Left lobe of liver (tissue), 2 donors: ENCODE measurements at places on chromosomes 3 and 15. TPM values are rescaled to one million over a fixed set of nuclear protein-coding genes. Genes with fewer than 3 reads are reported as not detected.

HYAL1 gene
- 140 TPM for total RNA-seq

GRCh38 chr3:194046995-194047645 lies 88.8 kb upstream of the HES1 start:
- peak; percentile 95 for DNase-seq

GRCh38 chr15:40128766-40129660 lies 20.3 kb upstream of the BMF start:
- no peak for DNase-seq

GRCh38 chr15:60424006-60424405 lies 26.2 kb upstream of the ANXA2 start:
- DNase-seq, result no peak

DNA sequence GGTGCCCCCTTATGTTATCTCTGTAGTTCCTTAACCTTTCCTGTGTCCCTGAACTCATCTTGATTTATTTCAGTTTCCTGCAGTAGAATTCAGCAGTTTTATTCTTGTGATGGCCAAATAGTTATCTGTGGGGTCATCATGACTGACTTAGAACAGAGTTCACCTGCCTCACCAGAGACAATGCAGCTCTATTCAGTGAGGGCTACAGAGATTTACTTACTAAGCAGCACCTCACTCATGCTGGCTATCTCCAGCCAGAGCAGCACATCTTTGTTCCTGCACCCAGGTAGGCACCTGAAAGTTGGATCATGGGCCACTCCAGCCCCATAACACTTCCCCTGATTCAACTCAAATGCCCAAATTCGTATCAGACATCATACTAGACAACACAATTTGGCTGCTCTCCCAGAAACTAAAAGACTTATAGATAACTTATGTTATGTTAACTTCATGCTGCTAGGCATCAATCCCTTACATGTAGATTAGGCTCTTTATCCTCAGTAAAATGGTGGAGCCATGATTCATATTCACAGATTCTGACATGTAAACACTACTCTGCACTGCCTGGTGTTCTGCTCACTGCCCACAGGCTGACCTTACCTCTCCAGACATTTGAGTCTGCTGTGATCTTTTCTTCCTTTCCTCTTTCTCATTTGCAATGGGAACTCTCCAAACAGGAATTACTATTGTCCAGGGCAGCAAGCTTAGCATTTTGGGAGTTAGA lies 9.3 kb upstream of the GOLGB1 start:
- DNase-seq, result no peak

- DNase-seq, result peak; percentile 11
Measured at GRCh38 chr15:66896611-66897010, 168.8 kb upstream of the SMAD3 start.

DNA sequence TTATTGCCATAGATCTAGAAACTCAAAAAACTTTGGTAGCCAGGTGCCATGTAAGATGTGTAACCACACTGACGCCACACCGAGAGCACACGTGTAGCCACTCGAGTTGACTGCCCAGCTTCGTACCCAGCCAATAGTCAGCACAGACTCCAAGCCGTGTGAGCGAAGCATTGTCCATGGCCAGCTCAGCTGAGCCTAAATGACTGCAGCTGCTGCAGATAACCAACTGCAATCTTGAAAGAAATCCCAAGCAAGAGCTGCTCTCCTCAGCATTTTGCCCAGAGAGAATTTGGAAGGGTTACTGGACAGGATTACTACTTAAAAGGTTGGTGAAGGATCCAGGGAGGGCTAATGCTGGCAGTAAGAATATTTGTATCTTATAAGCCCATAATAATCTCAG lies 193.0 kb upstream of the THRB start:
- DNase-seq, result no peak

- DNase-seq, result no peak
Measured at GRCh38 chr3:126758882-126759281, 54.8 kb downstream of the CHCHD6 start.

GRCh38 chr15:69172847-69173246 lies 12.4 kb downstream of the GLCE start:
- DNase-seq, result no peak

COL7A1 gene
- 2.5 TPM for total RNA-seq

DNA sequence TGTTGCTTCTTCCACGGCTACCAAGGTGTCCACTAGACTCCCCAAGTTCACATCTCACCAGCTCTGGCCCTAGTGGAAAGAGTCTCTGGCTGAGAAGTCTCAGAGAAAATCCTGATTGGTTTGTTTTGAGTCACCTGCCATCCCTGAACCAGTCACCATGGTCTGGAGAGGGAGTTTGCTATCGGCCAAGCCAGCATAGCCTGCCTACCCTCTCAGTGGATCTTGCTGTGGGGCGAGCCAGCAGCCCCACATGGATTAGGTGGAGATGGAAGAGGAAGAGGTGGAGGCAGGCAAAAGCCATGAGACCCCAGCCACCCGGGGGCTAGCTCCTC lies 48.1 kb upstream of the FLNB start:
- DNase-seq, result no peak

SLC15A2 gene
- 1.5 TPM for total RNA-seq

POTEB gene
- not detected for total RNA-seq

DNA sequence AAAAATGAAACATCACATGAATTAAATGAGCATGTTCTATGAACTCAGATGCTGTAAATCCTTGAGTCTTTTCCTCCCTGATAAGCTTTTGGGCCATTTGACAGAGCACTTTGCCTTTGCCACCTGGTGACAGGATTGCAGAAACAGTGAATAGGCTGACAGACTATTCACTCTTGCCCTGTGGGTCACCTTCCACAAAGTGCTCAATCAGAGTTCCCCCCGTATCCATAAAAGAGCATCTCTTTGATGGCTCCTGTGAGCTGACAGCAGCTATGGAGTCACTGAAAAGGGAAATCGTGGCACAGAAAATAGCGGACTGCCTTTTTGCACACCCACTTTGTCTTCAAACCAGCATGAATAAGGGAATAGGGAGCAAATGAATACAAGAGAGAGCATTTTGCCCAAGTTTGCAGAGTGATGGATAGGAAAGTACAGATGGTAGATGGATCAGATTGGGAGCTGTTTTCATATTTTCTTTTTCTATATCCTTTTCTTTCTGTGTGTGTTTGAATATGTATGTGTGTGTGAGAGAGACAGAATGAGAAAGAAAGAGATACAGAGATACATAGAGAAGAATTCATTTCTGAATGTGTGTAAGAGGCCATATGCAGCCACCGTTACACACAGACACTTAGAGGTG lies 37.8 kb upstream of the GOLM2 start:
- DNase-seq, result no peak

MASP1 gene
- 93.7 TPM for total RNA-seq

DNA sequence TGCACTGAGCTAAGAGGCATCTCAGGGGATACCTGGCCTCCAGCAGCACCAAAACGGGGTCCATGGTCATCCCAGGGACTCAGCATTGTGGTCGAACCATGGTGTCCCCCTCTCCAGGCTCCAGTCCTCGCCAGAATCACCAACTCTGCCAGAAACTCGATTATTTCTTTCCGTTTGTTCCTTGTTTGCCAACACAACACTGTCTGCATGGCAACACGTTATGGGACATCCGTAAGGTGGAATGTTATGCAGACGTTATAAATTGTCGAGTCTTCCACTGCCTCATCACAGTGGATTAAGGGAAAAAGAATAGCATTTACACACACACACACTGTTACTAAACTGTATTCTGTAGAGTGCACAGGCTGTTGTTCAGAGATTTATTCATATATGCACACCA lies 52.5 kb upstream of the RPL32 start:
- DNase-seq, result no peak

DNA sequence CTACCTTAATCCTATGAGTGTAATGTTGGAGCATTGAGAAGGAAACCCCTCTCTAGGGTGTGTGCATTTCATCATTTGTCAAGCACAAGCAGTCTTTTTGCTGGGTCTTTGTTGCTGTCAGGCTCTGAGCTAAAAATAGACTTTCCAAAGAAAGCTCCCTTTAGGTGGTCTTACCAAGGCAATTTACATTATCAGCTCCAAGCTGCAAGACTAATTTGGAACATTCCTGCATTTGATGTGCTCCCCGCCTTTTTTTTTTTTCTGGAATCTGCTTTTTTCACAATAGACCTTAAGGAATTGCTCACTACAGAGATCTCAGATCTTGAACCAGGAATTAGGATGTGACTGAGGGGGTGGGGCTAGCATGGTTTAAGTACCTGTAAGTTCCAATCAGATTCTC lies 60.6 kb upstream of the STAC start:
- no peak for DNase-seq

DNA sequence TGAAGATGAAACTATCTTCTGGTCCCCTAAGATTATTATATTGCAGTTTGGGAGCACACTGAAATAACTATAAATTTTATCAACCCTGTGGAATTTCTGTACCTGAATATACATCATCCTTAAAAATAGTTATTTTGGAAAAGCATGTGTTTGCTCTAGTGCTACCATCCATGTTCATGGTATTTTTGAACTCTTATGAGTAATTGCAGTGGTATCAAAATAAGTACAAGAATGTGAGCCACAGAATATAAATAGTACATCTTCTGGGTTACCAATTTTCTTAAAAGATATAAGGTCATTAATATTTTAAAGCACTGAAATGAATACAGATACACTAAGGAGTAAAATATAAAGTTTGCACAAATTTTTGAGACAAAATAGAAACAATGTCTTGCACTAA lies 206.5 kb downstream of the CBLB start:
- no peak for DNase-seq

DNA sequence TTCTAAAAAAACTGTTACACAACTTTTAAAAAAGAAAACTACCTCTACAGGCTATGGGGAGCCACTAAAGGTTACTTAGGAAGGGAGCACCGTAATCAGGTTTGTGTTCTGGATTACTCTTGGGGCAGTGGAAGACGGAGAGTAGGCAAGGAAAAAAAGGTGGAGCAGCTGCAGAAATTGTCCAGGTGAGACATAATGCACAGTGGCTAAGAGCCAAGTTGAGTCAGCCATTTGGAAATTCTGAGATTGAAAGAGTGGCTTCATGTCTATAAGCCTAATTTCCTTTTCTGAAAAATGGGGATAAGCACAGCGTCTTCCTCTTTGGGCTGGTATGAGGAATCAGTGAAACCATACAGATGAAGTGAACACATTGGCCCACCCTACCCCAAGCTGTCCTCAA lies 195.2 kb downstream of the CADPS start:
- no peak for DNase-seq

- DNase-seq, result no peak
Measured at GRCh38 chr3:44398853-44399252, 60.3 kb downstream of the TCAIM start.

CX3CR1 gene
- 0.43 TPM for total RNA-seq

SLC27A2 gene
- 153 TPM for total RNA-seq

GRCh38 chr3:125403789-125404188 lies 28.7 kb upstream of the ZNF148 start:
- no peak for DNase-seq

DNA sequence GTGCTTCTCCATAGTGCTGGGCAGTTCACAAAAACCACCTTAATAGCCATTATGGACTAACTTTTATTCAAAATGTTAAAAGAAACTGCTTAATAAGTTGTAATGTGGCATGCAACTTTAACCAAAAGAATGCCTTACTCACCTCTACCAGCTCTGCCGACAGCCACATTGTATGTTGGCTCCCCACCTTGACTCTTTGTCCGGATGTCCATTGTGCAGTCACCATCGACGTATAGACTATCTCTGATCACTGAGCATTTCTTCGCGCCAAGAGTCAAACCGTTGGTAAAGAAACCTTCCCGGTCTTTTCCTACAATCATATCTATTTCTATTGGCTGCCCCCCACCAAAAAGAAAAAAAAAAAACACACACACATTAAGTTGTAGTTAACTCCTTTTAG lies 2.5 kb downstream of the PFN2 start:
- DNase-seq, result no peak

STAC gene
- 0.65 TPM for total RNA-seq

RYR3 gene
- total RNA-seq, result not detected

GRCh38 chr15:36738817-36739216 lies 159.4 kb downstream of the CDIN1 start:
- DNase-seq, result no peak
